ENCODE measurements at places on chromosomes 16 and 17. TPM values are rescaled to one million over a fixed set of nuclear protein-coding genes. Genes with fewer than 3 reads are reported as not detected.

GRCh38 chr17:34406226-34406625 lies 43.2 kb upstream of the CCL1 start:
- no peak for DNase-seq

DNA sequence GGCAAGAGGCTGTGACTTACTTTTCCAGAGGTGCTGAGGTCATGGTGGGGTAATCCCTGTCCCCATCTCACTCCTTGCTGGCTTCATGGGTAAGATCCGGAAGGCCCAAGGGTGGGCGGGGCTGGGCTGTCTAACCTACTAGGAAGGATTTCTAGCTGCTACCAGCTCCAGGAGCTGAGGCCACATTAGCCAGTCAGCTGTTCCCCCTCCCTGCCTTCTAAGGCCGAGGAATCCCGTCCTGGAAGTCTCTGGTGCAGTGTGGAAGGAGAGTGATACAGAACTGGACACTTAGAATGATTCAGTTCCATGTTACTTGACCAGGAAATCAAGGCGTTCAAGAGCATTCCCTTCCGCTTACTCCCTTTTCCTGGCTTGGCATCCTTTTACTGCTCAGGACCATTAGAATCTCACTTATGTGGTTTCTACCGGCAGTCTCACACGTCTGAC lies 8.9 kb downstream of the GNGT2 start:
- no peak for DNase-seq

The BIRC5 gene
- total RNA-seq: not detected

GRCh38 chr16:73599870-73600269 lies 551.9 kb upstream of the ZFHX3 start:
- no peak for DNase-seq

DNA sequence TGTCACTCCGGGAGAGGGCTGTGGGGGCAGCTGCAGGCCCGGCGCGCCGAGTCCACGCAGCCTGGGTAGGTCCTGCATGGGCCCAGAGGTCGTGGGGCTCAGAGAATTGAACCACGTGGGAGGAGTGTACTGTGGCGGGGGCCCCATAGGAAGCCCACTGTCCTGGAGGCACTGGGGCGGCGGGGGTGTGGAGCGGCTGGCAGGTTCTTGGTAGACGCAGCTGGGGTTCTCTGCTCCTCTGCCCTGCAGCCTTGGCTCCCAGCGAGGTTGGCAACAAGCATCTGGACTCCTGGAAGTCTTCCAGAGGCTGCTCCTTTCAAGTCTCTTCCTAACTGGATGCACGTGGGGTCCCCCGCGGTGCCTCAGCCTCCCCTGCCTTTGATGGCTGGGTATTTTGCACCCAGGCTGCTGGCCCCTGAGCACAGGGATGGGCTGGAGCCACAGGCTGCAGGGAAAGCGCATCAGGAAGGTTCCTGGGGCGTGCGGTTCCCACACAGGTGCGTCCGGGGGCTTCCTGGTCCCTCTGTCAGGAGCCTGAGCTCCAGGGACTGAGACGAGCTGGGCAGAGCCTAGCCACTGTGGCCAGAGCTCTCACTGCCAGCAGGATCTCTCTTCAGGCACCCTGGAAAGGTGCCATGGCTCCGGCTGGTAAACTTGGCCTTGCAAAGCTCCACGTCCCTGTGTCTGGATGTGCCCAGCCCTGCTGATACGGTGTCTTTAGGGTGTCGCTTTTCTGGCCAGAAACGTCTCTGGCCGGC lies 9.3 kb downstream of the KCTD5 start:
- no peak for DNase-seq

The MAFG gene
- total RNA-seq: 16.0 TPM

The MPP3 gene
- 1.4 TPM for total RNA-seq

The IL34 gene
- 1.1 TPM for total RNA-seq

The C16orf92 gene
- total RNA-seq: not detected

- DNase-seq: no peak
These were observed 59.0 kb downstream of the KPNA2 start for GRCh38 chr17:68094481-68095078.

DNA sequence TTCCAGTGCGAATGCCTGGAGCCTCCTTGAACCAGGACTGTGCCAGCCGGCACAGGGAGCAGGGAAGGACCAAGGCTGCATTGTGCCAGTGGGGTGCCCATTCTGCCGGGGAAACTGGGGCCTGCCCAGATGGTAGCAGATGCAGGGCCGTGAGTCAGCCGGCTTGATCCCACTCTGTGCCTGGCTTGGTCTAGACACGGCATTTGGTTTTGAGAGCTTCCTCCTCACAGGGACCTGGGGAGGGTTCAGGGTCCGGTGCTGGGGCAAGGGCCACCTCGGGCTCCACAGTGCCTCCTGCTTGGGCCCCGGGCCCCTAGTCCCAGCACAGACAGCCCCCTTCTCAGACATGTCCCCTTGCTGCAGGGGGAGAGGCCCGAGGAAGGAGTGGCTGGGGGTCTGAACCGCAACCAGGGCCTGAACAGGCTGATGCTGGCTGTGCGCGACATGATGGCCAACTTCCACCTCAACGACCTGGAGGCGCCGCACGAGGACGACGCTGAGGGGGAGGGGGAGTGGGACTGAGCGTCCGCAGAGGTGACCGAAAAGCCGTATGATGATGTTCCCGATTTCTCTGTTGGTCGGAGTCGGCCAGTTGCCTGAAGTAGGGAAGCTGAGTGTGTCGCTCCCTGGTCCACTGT lies 7.8 kb upstream of the MC1R start:
- DNase-seq: no peak

GRCh38 chr16:16122264-16122663 lies 101.0 kb downstream of the ABCC6 start:
- DNase-seq: no peak

GRCh38 chr17:77822302-77823030 lies 136.0 kb upstream of the TNRC6C start:
- DNase-seq: no peak
